ENCODE measurements at places on chromosomes 12 and 14.

- no peak for DNase-seq
Observed at GRCh38 chr12:126383506-126383905, 1318.3 kb downstream of the AACS start.

GRCh38 chr14:36271222-36271621 lies 49.2 kb downstream of the MBIP start:
- DNase-seq, result no peak

GRCh38 chr12:50401500-50402081 lies 906 bp downstream of the LARP4 start:
- DNase-seq, result peak; percentile 43

GRCh38 chr12:63814146-63814772 lies 30.2 kb upstream of the SRGAP1 start:
- peak; percentile 52 for DNase-seq

DNA sequence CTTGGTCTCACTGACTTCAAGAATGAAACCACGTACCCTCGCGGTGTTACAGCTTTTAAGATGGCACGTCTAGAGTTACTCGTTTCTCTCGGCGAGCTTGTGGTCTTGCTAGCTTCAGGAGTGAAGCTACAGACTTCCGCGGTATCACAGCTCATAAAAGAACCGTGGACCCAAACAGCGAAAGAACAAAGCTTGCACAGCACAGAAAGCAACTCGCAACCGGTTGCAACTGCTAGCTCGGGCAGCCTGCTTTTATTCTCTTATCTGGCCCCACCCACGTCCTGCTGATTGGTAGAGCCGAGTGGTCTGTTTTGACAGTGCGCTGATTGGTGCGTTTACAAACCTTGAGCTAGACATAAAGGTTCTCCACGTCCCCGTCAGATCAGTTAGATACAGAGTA lies 4.2 kb upstream of the CLEC4C start:
- no peak for DNase-seq

GRCh38 chr14:82905762-82906161 lies 1372.1 kb upstream of the SEL1L start:
- DNase-seq, result no peak

DNA sequence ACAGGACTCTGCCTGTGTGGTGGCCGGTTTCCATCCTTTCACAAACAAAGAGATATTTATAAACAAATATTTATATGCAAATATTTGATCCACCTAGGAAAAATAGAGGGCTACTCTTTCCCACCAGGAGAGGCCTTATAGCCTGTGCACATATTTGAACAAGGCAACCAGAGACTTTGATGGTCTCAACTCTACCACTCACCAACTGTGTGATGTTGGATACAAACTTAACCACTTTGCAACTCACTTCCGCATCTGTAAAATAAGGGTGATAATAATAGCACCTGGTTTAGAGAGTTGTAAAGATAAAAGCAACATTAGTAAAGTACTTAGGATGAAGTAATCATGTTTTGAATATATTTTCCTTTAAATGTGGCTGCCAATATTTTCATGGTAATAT lies 1.5 kb upstream of the CLEC12A start:
- DNase-seq, result no peak

GRCh38 chr14:24162093-24162492 lies 1.0 kb downstream of the IRF9 start:
- no peak for DNase-seq

- DNase-seq, result no peak
Observed at GRCh38 chr12:101002696-101003419, 207.2 kb downstream of the SLC5A8 start.

GRCh38 chr12:69566603-69567002 lies 18.7 kb upstream of the CCT2 start:
- no peak for DNase-seq

DNA sequence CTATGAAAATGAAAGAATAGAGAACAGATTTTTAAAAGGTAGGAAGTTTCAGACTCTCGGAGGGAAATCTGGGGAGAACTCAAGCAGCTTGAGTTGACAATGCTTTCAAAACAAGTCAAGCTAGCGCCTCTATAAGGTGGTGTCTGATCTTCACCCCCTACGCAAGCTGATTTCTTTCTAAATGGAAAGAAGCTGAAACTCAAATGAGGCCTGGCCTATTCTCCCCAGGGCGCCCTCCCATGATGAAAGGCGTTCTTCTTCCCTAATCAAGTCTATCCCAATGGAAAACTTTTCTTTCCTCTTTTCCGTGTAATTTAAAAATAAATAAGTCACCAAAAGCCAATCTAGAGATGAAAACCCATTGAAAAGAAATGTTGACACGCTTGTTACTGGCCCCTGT lies 20.6 kb downstream of the PTHLH start:
- no peak for DNase-seq

- DNase-seq, result no peak
Observed at GRCh38 chr12:24798335-24798734, 150.6 kb downstream of the BCAT1 start.

- DNase-seq, result no peak
Observed at GRCh38 chr12:48110691-48111311, 4.9 kb upstream of the SENP1 start.

DNA sequence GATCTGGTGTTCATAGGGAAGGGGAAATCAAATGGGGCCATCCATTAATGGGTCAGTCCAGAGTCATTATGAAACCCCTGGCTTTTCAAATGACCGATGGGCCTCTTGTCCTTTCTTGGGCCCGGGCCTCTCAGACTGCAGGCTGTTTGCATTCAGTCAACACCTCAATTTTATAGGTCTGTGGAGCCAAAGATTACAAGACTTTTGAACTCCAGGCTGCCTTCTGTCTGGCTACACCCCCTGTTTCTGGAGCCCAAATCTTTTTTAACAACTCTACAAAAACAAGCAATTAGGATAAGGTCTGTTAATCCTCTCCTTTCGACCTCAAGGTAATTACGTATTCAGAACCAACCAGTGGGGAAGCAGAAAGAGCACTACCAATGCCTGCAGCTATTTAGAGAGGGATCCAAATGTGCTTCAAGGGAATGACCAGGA lies 35.6 kb downstream of the DUSP6 start:
- no peak for DNase-seq

GRCh38 chr12:112236386-112236785 lies 111.0 kb downstream of the TRAFD1 start:
- peak; percentile 3 for DNase-seq

DNA sequence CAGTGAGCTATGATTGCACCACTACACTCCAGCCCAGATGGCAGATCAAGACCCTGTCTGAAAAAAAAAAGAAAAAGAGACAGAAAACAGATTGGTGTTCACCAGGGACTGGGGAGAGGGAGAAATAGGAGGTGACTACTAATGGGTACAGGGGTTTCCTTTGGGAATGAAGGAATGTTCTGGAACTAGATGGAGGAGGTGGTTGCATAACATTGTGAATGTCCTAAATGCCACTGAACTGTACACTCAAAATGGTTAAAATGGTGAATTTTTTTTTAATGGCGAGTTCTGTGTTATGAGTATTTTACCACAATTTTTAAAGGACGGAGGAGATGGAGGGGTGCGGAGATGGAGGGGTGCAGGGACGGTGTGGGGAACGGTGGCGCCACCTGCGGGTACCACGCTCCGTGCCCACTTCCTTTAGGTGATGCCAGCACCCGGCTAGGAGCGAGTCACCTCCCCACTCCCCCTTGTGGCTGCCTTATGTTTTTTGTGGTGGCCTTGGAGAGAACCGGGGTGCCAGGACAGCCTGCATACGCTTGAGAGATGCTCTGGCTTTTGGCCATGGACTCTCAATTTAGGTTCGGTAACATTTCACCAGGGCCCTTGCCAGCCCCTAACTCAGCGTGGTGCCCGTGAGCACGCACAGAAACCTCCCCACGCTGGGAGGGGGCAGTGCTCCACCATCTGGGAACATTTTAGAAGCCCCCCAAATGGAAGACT lies 16.1 kb downstream of the UBC start:
- no peak for DNase-seq

DNA sequence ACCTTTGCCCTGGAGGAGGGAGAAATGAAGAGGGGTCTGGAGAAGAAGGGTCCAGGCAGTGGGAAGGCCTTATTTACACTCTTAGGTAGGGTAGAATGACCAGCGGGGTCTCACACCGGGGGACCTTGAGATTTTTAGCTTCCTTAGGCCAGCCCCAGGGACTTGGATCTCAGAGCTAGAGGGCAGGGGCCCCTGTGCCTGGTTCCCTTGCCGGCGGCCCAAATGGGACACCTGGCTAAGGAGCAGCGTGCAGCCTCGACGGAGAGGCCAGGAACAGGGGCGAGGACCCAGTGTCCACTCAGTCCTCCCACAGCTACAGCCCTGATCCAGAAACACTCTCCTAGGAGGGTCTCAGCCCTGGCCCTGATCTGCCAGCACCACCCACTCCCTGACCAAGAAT lies 41.8 kb downstream of the DIO3 start:
- no peak for DNase-seq

DNA sequence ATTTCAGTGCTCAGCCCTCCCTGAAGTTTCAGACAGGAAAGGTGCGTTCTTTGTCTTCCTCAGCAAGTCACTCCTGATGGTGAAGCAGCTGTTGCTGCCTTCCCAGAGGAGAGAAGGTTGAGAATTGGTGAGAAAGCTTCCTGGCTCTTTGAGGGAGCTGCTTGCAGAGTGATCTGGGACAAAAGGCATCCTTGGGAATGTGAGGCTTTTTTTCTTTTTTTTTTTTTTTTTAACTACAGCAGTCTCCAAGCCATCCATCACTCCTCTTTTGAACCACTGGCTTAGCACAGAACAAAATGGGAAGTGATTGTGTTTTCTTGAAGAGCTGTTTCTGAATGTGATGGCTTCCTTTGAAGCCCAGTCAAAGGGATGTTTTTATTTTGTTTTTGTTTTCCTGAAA lies 120.4 kb upstream of the LRIG3 start:
- DNase-seq, result peak; percentile 90

DNA sequence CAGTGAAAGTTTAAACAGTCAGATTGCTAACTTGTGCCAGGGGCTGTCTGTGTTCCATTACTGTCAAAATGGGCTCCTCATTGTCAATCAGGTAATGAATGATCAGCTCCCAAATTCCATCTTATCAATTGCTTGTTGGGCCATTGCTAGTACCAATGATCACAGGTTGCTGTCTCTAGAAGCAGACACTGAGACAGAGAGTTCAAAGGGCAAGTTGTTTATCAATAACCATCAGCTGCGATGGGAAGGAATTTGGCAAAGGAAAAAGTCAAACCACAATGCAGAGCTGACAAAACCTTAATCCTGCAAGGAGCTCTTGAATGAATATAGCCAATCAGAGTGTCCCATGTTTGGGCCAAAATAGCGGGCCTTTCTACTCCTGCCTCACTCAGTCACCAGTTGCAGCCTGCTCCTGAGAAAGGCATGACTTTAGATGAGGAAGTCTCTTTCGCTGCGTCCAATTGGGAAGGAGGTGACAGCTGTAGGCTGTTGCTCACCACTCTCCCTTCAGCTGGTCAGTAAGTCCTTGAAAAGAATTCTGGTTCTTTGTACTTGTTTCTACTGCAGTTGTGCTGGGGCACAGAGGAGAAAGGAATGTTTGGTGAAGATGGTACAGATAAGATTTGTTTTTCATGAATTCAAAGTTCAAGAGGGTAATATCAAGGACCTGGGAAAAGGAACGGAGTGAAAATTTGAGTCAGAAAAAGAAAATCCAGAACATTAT lies 179.2 kb upstream of the PDE3A start:
- no peak for DNase-seq

- peak; percentile 24 for DNase-seq
Observed at GRCh38 chr12:104680070-104680469, 223.3 kb downstream of the CHST11 start.

DNA sequence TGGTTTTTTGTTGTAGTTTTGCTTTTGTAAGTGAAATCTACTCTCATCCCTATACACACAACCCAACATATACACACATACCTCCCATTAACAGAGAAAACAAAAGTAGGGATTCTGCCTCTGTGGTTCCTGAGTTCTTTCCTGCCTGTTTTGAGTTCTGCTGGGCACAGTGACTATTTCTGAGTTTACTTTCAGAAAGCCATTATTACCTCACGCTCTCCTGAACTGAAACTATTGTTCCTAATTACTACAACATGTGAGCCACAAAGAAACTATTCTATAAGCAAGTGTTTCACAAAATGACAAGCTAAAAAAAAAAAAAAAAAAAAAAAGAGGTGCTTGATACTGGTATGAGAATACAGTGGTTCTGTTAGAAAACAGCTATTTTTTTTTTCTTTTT lies 110.9 kb downstream of the ALG10B start:
- no peak for DNase-seq

DNA sequence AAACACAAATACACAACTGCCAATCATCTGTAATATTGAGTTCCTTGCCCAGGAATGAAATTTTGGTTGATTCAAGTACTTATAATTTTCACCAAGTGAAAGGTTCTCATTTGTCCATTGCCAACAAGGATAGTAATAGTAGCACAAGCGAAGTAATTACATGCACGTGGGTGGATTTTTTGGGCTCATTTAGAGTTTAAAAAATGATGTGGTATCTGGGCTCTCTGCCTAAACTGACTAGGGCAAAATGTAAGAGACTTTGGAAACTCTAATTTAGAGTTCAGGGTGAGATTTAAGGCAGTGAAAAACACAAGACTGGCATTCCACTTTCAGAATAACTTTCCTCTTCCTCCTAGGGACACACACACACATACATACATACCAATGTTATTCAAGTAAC lies 111.7 kb downstream of the MYRFL start:
- no peak for DNase-seq

DNA sequence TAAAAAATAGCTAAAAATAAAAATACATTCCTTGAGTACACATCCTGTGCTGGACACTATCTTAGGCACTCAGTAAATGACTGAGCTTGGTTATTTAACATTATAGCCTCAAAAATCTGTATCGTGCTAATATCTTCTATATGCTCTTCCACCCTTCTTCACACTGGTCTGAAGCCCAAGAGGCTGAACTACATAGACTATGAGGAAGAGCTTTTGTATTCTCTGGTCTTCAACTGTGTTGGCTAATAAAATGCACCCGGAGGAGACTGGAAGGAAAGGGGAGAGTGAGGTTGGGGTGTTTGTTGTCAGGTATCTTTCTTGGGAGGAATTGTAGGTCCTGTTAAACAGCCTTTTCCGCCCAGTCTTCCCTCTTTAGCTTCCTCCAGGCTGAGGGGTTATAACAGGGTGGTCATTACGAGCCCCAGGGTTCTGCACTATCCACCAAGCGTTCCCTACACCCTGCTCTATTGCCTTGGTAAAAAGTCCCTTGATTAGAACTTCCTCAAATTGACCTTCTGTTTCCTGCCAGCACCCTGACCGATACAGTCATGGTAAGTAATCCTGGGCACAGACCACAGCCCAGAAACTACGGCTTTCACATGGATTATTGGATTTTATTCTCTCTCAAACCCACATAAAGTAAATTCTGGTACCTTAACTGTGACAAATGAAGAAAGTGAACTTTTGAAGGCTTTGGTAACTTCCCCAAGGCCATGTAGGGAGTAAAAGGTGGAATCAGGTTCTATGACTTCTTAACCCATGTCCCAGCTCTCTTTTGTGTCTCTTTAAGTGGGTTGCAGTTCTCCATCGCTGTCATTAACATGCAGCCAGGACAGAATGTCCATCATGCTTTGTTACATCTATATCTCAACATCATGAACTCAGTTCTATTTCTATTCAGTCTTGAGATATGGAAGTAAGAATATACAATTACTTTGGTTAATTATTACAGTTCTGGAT lies 71.3 kb downstream of the PTHLH start:
- DNase-seq, result no peak

GRCh38 chr14:31223331-31223730 lies 15.7 kb upstream of the HECTD1 start:
- DNase-seq, result no peak

All from astrocyte of the spinal cord (primary cell).